Breast epithelium (tissue), 4 donors: ENCODE measurements at places on chromosomes 7 and 10.

DNA sequence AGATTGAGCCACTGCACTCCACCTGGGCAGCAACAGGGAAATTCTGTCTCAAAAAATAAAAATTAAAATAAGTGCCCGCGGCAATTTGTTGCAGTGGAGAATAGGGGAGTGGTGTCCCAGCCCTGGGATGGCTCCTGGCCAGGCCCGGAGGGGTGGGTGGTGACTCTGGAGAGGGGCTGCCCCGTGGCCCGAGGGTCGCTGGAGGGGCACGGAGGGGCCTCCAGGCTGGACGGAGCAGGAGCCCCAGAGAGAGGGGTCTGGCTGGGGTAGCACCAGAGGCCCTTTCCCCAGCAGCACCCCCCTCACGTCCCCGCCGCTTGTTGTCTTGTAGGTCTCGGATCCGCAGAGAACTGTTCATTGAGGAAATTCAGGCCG is 38.6 kb upstream of the SH2B2 start:
- no peak for DNase-seq

DNA sequence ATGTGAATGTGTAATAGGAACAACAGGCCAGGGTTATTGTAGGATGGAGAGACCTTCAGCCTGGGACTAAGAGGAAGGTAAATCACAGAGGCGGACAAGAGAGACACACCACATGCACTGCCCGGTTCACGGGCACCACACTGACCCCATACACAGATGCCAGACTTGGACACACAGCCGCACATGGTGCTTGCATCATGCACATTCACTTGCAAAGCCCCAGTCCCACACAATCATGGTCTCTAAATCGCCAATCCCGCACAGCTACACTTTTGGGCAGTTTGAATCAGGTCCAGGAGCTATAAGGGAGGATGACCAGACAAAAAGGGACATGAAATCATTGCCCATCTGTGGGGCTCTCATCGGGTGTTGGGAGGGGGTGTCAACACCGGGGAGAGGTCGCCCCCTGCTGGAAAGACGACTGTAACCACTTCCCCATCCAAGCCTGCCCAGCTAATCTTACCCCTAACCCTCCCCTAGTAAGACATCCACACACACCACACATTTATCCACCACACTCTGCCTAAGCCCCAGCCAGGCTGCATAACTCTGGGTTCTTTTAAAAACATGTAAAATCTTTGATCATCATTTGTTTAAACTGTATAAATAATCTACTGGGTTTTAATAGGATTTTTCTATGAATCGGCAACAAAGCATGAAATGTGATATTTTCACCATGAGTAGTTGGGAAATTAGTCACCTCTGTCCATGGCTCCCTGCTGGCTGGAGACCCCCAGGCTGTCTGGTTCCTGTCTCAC is 40.5 kb upstream of the SLF2 start:
- DNase-seq: no peak

- peak; percentile 52 for DNase-seq
Observed at GRCh38 chr7:43648473-43649406, 65.8 kb downstream of the STK17A start.

DNA sequence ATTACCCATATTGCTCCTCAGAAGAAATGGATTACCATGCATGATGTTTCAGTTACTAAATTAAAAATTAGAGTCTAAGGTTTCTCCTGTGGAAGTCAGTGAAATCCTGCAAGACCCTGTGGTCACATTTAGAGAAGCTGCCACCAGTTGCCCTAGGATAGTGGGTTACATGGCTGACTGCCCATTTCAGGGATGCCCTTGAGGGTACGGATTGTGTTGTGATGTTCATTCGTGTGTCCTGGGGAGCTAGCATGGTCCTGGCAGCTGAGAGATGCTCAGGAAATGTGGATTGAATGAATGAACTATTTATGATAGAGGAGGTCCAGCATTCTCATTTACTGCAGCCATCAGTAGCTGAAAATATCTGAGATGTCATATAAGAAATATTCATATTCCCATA is 55.1 kb downstream of the TMEM178B start:
- no peak for DNase-seq

DNA sequence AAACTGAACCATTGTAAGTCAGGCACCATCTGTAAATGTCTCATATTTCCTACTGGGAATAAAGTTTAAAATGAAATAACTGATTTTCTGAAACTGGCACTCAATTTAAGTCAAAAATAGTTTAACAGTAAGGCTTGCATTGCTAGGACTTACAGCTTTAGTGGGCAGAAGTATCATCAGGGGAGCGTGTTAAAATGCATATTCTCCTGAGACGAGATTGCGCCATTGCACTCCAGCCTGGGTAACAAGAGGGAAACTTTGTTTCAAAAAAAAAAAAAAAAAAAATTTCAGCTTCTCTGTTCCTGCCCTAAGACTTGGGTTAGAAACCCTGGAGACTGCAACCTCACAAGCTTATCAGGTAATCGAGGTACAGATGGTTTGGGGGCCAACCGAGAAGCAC is 65.4 kb downstream of the UBE3C start:
- DNase-seq: no peak

GRCh38 chr7:135282561-135283254 is 49.1 kb downstream of the STRA8 start:
- no peak for DNase-seq

GRCh38 chr10:95451150-95451549 is 110.0 kb downstream of the SORBS1 start:
- no peak for DNase-seq

DNA sequence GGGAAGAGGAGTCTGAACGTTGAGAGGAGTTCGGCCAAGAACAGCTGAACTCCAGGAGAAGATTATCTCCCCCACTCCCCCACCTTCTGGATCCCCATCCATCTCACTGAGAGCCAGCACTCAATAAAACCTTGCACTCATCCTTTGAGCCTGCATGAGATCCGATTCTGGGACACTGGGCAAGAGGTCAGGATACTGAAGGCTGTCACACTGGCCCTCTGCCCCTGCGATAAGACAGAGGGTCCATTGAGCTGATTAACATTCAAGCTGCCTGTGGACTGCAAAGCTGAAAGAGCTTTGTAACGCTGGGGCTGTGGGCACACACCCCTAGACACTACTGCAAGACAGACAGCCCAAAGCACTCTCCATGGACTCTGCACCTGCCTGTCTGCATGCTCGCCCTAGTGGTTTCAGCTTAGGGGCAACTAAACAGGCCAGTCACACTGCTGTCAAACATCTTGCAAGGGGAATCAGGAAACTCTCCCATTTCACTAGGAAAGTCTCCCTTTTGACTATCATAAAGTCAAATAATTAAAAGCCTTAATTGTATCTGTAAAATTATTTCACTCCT is 42.3 kb upstream of the CNTNAP2 start:
- DNase-seq: no peak

DNA sequence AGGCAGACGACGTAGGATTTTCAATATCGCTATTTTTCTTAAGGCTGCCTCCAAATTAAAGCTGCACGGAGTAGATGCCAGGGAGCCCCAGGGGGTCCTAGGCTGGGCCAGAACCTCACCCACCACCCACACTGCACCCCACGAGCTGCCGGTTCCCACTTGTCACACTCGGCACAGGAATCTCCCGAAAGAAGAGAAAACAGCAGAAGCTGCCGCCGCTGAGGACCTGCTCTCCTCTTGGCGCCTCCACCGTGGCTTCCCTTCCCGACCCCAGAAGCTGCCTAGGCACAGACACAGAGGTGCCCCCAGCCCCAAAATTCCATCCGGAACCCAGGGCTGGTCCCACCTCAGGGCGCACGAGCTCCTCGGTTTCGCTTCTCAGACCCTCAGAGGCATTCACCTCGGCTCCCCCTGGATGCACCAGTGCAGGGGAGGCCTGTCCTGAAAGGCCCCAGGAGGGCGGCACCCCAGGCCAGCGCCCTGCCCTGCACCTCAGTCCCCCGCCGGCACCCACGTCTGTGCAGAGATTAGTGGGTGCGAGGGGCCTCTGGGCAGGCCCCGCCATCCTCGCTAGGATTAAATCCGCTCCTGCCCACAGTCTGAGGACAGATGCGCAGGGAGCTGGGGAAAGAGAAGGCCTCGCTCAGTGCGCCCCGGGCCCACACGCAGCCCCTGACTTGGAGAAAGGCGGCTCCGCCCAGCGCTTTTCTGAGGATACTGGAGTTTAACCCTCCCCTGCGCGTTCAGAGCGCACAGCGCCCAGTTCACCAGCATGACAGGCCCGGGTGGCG is 99.2 kb downstream of the PTPRN2 start:
- DNase-seq: no peak

- peak; percentile 64 for DNase-seq
Observed at GRCh38 chr7:67406976-67407375, 410.3 kb downstream of the TYW1 start.

DNA sequence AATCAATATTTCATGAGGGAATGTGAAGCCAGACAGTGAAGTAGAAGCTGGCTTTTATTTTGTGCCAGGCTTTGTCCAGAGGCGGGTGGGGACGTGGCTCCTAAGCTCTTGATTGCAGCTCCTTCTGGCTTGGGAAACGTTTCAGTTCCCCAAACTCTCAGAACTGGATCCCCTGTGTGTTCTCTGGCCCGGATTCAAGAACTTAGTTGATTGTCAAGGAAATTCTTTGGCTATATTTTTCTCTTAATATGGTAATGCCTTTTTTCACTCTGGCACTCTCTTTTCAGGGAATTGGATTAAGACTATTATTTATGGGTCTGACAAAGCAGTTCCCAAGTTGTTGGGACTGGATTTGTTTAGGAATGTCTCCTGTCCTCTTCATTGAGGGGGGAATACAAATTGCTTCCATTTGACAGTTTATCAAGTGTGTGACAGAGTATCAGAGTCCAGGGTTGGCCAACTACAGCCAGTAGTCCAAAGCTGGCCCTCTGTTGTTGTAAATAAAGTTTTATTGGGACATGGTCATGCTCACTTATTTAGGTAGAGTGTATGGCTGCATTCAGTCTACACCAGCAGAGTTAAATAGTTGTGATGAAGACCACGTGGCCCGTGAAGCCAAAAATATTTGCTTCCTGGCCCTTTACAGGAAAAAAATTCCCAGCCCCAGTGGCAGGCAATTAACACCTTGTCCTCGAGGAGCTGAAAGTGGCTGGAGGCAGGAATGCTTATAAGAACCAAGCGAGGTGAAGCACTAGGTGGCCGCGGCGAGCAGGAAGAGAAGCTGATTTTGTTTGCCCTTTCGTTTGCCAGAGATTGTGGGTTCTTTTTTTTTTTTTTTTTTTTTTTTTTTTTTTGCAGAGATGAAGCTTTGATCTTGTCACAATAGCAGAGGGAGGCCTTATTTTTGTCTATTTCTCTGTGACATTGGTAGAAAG is 34.3 kb downstream of the HTRA1 start:
- DNase-seq: peak; percentile 59

- DNase-seq: no peak
Observed at GRCh38 chr7:24135003-24135817, 148.8 kb upstream of the NPY start.

DNA sequence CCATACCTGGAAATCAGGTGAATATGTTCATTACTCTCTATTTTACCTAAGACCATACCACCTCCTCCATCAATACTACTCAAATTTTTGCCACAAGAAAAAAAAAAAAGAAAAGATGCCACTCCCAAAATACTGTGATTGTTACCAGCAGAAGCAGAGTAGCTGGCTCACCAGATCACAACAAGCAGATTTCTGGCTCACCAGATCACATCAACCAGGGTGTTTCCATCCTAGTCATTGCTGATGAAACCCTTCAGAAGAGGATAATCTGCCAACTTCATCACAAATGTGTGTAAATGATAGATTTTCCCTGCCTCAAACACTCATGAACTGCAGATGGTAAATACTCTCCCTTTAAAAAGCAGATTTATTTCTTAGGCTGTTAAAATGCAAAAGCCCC is 109.7 kb upstream of the NAMPT start:
- no peak for DNase-seq

DNA sequence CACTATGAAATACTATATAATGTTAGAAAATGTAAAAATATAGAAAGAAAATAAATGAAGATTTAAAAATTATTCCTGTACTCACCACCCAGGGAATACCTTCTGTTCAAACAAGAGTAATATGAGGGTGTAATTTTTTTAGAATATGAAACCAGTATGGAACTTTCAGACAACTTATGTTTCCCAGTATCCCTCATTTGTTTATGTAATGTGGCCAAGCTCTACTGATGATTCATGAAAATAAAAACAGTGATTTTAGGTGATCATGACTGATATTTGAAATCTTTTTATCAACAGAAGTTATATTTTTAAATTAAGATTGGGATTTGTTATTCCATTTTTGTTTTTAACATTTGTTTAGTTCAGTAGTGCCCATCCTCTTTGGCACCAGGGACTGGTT is 18.8 kb downstream of the SLK start:
- no peak for DNase-seq

DNA sequence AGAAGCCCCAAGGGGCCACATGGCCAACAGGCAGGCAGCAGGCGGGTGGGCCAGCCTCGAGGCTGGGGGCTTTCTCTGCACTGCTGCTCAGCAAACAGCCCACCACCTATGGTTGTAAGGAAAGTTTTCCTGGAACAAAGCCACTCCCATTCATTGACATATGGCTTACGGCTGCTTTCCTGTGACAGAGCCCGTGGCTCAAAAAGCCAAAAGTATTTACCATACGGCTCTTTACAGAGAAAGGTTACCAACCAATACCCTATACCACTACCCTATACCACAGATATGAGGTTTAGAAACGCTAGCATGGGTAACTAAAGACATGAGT is 152.7 kb downstream of the MAD1L1 start:
- DNase-seq: no peak

DNA sequence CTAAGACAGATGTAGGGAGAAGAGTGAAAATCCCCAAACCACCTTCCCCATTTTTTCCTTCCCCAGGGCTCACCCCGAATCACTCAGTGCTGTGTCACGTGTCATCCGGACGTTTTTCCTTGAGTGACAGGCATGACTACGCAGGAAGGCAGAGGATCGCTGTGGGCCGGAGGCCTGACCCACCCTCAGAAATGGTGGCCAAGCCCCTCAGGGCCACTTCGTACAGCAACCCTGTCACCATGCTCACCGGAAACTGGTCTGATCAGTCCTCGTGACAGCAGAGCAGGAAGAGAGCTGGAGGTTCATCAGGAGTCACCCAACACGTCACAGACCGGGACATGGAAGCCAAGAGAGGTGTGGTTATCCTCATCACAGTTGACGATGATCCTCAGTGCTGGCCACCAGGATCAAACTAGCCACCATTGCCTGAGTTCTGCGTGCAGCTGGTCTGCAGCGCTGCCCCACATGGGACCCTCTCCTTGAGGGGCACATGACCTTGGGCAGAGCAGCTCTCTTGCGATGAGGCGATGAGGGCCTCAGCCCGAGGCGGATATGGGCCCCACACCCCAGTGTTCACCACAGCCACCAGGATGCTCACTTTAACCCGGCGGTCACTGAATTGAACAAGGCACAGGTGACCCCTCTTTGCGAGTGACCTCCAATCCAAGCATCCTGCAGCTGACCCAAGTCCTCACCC is 99.3 kb upstream of the INSIG1 start:
- DNase-seq: no peak

DNA sequence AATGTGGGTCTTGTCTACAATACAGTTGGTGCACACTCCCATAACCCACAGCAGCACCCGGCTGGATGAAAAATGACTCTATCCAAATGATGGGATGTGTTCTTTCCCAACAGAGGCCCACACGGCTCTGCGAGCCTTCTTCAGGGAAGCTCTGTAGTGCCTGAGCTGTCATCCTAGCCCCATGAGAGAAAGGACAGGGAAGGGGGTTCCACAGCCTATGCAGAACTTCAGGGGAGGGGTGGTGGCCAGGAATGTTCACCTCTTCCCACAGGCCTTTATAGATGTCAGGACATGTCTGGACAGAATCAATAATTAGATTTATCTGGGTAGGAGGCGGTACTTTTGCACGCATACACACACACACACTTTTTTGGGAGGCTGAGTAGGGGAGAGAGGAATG is 109.0 kb downstream of the JCAD start:
- no peak for DNase-seq

GRCh38 chr7:100477871-100478267 is 1.1 kb downstream of the TSC22D4 start:
- no peak for DNase-seq
